Stimulated activated CD4-positive, alpha-beta T cell treated with anti-CD3 and anti-CD28 coated beads, Interleukin-4, amount 100 ng/mL, for 24 hours (primary cell): ENCODE measurements at places on chromosomes 12 and 14.

GRCh38 chr14:32980178-32980901 is 41.7 kb downstream of the NPAS3 start:
- DNase-seq: no peak

DNA sequence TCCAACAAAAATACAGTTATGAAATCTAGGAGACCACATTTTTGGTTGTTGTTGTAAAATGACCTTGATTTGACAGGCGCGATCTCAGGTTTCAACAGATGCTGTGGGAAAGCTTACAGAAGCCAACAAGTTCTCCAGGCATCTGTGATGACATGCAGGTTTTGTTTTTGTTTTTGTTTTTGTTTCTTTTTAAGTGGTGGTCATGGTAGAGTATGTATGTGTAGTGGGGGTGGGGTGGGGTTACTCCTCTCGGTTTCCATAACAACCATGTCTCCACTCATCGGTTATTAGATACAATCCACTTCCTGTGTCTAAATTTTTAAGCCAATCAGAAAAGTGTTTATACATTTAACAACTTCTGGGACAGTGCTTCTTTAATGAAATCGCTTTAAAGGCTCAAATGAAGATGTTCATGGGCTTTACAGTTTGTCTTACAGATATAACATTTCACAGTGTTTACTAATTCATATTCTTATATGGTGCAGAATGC is 199.9 kb upstream of the FOXN3 start:
- DNase-seq: peak; percentile 33

- peak; percentile 29 for DNase-seq
These were observed 80.4 kb downstream of the DUSP16 start for GRCh38 chr12:12482150-12482761.

- peak; percentile 86 for DNase-seq
These were observed at the start of gene COQ5 for GRCh38 chr12:120528861-120529525. COQ5 (minus strand) TSS chr12:120529158; CDS start chr12:120529141, 17 bp downstream.

DNA sequence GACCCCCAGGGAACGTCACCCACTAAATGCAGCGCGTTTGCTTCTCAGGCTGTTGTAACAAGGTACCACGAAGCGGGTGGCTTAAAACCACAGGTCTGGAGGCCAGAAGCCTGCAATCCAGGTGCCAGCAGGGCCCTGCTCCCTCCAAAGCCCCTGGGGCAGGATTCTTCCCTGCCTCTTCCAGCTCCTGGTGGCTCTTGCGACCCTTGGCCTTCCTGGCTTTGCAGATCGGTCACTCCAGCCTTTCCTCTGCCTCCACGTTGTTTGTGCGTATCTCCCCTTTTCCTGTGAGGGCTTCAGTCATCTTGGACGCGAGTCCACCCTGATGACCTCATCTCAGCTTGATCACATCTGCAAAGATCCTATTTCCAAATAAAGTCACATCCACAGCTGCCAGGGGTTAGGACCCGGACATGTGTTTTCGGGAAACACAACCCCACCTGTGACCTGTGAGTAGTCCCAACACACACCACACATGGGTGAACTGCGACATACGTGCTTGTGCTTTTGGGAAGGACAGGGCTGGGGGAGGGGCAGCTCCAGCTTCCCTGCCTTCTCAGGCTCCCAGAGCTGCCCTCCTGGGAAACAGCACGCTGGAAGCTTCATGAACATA is 114.5 kb upstream of the NCOR2 start:
- DNase-seq: no peak

- DNase-seq: no peak
These were observed 6.5 kb downstream of the MLH3 start for GRCh38 chr14:75044752-75045151.

- no peak for DNase-seq
These were observed 57.0 kb downstream of the ADCK1 start for GRCh38 chr14:77856941-77857340.

DNA sequence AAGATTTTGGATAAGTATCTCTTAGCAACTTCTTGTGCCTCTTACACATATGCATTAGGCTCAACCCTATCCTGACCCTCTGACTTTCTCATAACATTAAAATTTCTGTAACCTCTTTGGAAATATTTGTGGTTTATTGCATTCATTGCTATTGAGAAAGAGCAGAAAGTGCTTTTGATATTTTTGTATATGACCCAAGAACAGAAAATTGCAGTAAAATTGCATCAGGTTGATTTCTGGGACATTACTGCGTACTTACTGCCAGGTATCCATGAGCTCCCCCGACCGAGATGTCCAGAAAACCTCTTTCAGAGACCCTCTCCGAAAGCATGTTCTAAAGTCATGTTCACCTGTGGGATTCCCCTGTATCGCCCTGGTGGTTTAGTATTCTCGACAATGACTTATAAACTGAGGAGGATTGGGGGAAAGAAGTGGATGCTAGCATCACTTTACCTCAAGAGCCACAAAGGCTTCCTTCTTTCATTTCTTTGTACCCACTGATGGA is 14.5 kb upstream of the IL22 start:
- DNase-seq: no peak

DNA sequence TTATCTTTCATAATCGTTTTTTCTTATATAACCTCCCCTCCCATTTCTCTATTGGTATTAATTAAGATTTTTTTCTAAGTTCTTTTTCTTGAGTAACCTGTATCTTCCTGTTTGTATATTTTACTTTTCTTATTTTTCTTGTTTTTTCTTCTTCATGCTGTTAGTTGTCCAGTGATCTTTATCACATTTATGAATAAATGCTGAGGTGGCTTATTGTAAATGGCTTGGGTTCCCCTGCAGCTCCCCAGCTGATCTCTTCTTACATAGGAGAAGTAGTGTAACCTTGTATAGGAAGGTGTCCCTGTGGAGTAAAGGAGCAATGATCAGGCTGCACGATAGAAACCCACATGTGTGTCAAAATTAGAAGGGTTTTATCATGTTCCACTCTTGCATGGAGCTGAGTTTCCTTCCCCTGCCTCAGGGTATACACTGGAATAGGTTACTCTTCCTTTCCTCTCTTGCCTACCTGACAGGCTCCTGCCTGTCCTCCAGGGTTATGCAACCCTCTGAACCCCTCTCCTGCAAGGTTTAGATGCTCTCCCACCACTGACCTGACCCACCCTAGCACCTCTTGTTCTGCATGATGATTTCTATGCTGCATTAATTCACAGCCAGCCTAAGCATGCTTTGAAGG is 334.8 kb upstream of the RGS6 start:
- no peak for DNase-seq

- DNase-seq: no peak
These were observed 93.0 kb downstream of the SLC41A2 start for GRCh38 chr12:104865080-104865479.

GRCh38 chr14:103727313-103727980 is 11.8 kb downstream of the ZFYVE21 start:
- no peak for DNase-seq

- DNase-seq: no peak
These were observed 126.8 kb downstream of the TRAFD1 start for GRCh38 chr12:112252184-112252583.

DNA sequence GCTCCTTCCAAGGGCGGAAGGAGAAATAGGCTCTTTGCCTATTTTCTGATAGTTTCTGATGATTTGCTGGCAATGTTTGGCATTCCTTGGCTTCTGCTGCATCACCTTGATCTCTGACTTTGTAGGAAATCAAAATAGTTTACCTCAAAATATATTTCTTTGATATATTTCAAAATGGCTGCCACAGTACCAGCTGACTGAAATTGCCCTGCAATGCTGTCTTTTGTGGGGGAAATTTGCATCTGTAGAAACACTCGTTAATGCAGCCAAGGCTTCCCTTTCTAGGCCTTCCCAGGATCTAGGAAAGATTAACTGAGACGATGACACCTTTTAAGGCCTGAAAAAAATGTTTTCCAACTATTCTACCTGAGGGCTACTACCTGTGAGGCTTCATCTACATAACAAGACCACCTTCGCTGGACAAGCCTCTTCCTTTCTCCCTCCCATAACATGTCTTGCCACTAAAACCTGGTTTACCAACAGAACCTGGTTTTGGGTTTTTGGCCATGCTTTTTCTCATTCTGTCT is 212.8 kb upstream of the SSTR1 start:
- DNase-seq: no peak

DNA sequence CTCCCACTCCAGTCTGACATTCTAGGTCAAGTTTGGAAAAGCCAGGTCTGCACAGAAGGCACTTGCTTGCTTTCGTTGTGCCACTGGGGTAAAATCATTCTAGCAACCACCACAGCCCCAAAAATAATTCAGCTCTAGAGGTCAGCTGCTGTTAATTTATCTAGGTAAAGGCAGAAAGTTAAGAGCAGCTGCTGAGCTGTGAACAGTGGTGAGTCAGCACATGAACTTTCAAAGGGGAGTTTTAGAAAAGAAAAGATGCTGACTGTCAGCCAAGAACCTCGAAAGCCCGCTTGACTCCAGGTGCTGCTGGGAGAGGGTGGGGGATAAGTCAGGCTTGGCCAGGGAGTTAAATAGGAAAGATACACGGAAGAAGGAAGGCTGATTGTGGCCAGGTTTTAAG is 12.7 kb downstream of the CCDC197 start:
- DNase-seq: no peak

DNA sequence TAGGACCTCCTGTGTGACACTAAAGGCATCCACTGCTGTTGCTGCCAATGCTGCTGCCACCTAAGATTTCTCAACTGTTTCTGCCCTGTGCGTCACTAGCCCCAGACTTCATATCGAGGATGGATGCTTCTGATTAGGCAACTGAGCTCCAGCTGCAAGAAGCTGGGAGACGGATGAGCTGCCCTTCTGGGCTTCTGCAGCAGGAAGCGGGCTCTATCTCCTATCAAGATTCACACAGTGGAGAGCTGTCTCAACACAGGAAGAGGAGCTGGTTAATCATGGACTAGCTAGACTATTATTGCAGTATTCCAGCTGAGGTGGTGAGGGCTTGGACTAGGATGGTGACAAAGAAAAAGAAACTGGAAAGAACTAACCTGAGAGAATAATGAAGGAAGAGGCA is 59.2 kb upstream of the PELI2 start:
- DNase-seq: no peak

- no peak for DNase-seq
These were observed 72.7 kb downstream of the CHGA start for GRCh38 chr14:92995620-92996019.
